OCI-M1 (cell line): ENCODE measurements at places on chromosomes 13 and 19.

- DNase-seq, result no peak
Measured at GRCh38 chr19:42569193-42569592, 25.5 kb downstream of the CEACAM8 start.

DNA sequence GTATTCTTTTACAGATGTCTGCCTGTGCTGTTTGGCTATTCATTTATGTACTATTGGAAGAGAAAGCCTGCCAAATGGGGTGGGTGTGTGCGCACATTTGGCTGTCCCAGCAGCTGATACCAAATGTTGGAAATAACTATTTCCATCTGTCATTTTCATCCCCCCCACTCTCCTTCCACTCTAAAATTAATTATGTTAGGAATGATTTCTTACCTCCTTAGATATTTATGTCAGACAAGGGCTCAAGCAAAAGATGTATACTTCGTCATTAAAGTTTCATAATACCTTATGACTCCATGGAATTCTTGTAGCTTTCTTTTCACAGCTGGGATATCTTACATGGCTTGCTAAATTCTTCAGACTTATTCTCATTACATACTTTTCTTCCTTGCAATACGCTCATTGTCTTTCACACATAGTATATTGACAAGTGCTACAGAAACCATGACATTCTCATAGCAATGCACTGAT, 18.6 kb downstream of the ITM2B start:
- DNase-seq, result no peak

DNA sequence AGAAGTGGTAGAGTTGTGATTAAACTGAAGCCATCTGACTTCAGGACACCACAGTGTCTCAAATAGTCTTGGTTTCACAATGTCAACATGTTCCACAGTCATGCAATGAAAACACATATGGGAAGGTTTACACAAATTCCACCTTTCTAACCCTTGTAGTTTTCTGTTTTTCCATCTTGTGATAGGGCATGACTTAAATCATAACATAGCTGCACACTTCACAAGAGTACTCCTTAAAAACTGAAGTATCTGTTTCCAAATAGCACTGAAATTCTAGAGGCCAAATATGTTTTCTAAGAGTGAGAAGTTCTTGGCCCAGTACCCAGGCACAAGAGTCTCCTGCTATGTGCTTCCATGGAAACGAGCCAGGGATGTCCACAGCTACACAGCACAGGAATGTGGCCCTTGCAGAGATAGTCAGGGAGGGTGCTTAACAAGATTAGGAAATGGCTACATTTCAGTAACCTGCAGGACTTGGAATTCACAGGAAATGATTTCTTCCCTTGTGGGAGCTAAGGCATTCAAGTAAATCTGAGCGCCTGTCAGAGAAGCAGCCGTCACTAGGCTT, 269.1 kb downstream of the NDFIP2 start:
- no peak for DNase-seq

DNA sequence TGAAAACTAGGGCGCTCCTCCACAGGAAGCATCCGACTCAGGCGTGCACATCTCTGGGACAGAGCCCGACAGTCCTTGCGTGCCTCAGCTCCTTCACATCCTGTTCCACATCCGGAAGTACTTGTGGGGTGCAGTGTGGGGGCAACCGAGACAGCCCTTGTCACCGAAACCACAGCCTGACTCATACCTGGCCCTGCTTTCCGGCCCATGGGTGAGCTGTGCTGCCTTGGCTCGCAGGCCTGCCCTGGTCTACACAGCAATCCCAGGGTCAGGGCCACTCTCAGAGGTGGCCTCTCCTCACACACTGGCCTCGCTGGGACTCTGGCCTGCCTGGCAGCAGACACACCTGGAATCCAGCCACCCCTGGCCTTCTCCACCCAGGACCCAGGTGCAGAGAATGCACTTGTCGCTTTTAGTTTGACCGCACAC, 100.4 kb downstream of the STK24 start:
- no peak for DNase-seq

GRCh38 chr13:20051366-20051765, 92.8 kb downstream of the ZMYM2 start:
- no peak for DNase-seq

DNA sequence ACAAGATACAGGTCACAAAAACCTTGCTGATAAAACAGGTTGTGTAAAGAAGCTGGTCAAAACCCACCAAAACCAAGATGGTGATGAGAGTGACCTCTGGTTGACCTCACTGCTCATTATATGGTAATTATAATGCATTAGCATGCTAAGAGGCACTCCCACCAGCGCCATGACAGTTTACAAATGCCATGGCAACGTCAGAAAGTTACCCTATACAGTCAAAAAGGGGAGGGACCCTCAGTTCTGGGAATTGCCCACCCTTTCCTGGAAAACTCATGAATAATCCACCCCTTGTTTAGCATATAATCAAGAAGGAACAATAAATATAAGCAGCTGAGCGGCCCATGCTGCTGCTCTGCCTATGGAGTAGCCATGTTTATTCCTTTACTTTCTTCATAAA, 434.1 kb downstream of the ZNF536 start:
- no peak for DNase-seq

DNA sequence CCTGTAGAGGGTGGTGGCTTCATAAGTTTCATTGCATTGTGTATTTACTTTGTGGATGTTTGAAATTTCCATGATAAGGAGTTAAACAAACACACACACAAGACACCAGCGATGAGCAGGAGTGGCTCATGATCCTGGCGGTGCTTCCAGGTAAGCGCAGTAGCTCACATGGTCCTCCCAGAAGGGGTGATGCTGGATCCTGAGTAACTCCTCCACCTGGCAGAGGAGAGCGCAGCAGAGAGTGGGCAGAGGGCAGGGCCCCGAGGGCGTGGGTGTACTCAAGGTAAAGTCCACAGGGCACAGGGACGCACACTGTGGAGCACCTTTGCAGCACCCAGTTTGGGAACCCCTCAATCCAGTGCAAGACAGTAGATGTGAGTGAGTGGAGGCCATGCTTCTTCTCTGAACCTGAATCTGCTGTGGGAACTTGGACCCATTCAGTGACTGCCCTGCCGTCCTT, 54.0 kb downstream of the RFX2 start:
- DNase-seq, result no peak

- no peak for DNase-seq
Measured at GRCh38 chr13:76570510-76570971, 315.7 kb downstream of the KCTD12 start.

DNA sequence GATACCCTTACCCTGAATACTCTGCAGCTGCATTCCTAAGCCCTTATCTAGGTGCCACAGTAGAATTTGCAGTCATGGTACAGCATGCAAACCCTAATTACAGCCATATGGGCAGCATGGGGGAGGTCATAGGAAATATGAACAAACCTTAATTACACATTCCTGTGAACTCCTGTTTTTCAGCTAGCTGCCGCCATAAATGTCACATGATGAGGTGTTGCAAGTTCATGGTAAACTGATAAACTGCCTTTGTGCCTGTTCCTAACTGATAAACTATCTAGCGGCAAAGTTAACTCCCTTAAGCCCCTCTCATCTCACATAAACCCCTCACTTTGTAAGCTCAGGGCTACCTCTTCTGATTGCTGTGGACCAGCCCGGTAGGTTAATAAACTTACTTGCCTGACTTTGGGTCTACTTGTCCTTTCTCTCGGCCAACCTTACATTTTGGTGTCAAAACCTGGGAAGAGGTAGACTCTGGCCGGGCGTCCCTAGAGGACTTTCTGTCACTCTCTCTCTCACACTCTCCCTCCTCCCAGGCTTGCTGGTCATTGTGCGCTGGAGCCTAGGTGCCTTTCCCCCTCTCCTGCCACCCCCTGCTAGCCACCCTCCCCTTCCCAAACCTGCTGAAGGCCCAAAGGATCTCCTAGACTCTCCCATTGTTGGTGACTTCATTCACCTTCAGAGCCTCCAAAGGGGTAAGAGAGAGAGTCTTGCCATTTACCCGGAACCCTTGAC, 43.3 kb downstream of the ZNF93 start:
- DNase-seq, result peak; percentile 91

GRCh38 chr19:2083174-2083854, 12.8 kb downstream of the MOB3A start:
- DNase-seq, result no peak

- no peak for DNase-seq
Measured at GRCh38 chr13:21748166-21748565, 77.3 kb downstream of the FGF9 start.

- DNase-seq, result no peak
Measured at GRCh38 chr13:24323739-24324075, 14.3 kb downstream of the C1QTNF9 start.

DNA sequence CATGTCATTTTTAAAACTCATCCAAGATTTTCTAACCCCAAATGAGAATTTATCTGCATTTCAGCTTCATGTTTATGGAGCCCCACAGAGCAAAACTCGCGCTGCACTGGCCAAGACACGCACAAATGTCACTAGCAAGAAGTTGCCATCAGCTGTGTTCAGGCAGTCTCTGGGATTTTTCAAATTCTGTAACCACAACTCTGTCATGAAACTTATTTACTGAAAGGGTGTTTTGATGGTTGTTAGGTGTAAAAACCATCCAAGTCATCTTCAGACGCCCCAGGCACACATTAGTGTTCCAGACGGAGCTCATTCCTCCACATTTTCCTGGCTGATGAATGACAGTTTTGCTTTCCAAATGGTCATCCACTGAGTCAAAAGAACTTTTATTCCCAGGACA, 63.4 kb downstream of the SLC7A1 start:
- no peak for DNase-seq

GRCh38 chr19:18488403-18488723, 33.5 kb downstream of the ELL start:
- no peak for DNase-seq

GRCh38 chr19:3309724-3310123, 56.7 kb upstream of the NFIC start:
- DNase-seq, result no peak

- DNase-seq, result no peak
Measured at GRCh38 chr13:31399690-31400089, 199.9 kb downstream of the B3GLCT start.

DNA sequence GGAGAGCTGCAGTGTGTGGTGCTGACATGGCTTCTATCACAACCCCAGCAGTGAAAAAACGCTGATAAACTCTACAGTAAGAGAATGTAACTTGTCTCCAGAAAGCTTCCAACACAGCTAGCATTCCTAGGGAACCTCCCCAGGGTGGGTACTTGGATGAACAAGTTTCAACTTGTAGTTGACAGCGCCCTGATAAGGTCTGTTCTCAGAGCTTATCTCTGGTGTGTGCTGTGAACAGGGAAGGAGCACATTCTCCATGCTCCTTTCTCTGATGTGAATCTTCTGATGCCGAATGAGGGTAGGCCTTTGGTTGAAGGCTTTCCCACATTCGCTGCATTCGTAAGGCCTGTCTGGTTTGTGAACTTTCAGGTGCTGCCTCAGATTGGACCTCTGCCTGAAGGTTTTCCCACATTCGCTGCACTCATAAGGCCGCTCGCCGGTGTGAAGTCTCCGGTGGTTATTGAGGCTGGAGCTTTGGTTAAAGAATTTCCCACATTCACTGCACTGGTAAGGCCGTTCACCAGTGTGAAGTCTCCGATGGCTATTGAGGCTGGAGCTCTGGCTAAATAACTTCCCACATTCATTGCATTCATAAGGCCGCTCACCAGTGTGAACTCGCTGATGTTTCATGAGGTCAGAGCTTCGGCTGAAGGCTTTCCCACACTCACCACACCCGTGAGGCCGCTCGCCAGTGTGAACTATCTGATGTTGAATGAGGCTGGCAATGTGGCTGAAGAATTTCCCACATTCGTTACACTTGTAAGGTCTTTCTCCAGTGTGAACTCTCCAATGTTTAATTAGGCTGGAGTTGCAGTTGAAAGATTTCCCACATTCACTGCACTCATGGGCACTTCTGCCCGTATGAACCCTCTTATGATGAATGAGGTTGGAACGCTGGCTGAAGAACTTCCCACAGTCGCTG, 5.9 kb downstream of the ZNF792 start:
- DNase-seq, result no peak

GRCh38 chr13:80441968-80442367, 101.0 kb upstream of the SPRY2 start:
- DNase-seq, result peak; percentile 88

- DNase-seq, result no peak
Measured at GRCh38 chr13:35771898-35772297, 295.4 kb upstream of the MAB21L1 start.
